ENCODE measurements at places on chromosomes 6 and 20.

GRCh38 chr6:150848400-150848799 is 17.1 kb upstream of the MTHFD1L start:
- DNase-seq = no peak

GRCh38 chr6:104954190-104954797 is 2.6 kb upstream of the LIN28B start:
- DNase-seq = no peak

DNA sequence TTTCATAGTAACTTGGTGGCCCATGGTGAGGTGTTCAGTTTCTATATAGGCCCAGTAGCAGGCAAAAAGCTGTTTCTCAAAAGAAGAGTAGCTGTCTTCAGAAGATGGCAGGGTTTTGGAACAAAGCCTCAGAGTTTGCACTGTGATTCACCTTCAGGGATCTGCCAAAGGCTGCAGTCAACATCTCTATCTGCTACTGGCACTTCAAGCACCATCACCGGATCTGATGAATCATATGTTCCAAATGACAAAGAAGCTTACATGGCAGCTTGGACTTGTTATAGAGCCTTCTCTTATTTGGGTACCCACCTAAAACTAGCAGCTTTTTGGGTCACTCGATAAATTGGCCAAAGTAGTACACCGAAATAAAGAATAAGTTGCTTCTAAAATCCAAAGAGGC is 39.5 kb downstream of the PKIB start:
- DNase-seq = no peak

DNA sequence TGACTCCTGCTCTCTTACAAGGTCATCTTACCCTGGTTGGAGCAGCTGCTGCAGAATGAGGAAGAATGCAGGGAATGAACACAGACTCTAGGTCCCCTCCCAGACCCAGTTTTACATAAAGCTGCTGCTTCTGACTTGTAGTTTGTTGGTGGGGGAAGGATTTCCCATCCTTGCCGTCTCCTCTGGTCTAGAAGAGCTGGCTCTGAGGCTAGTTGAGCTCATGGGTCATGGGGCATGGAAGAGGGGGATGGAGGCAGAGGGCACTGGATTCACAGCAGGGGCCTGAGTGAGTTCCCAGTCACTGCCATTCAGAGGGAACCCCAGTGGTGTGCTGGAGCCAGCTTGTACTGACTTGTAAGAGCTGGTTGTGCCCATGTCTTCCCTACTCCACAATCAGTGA is 9.2 kb upstream of the GUCA1A start:
- no peak for DNase-seq

GRCh38 chr6:110703010-110703905 is 112.0 kb downstream of the CDK19 start:
- no peak for DNase-seq
